Natural killer cell (primary cell): ENCODE measurements at places on chromosomes 5 and 9. TPM values are rescaled to one million over a fixed set of nuclear protein-coding genes. Genes with fewer than 3 reads are reported as not detected.

The SH3RF2 gene
- 0.28 TPM for total RNA-seq

GRCh38 chr5:170386743-170387395, 2.3 kb downstream of the KCNMB1 start:
- DNase-seq, result no peak

- no peak for DNase-seq
Measured at GRCh38 chr9:129075996-129076639, 4.8 kb upstream of the DOLPP1 start.

DNA sequence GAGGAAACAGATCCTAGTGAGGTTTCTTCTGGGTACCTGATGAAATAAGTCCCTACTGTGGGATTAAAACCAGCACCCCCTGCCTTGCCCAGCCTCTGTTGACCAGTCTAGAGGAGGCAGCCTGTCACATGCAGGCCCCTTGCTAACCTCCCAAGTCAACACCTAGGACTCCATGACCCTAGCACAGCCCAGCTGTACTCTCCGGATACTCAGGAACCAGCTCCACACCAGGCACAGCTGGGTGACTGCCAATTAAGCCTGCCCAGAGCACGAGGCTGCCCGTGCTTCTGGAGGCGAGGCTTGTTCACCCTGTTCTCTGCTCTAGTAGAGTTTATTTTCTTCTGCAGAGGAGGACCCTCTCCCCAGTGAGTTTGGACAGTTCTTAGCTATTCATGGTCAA, 92.5 kb downstream of the SNX24 start:
- DNase-seq, result no peak

The LSM11 gene
- 1.2 TPM for total RNA-seq

DNA sequence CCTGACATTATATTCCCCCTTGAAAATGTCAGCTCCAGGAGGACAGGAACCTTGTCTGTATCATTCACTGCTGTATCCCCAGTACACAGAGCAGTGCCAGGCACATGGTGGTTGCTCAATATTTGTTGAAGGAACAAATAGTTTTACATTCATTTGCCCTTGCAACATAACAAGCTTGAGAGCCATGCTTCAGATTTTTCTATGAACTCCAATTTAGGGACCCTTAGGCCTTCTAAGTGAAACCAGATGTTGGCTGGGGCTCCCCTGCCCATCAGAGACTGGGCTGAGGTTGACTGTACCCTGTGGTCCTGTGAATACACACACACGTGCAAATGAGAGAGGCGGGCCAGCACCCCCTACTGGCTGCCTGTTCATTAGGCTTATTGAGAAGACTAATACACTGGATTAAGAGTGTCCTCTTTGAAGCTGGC, 214.9 kb upstream of the WWC1 start:
- no peak for DNase-seq

DNA sequence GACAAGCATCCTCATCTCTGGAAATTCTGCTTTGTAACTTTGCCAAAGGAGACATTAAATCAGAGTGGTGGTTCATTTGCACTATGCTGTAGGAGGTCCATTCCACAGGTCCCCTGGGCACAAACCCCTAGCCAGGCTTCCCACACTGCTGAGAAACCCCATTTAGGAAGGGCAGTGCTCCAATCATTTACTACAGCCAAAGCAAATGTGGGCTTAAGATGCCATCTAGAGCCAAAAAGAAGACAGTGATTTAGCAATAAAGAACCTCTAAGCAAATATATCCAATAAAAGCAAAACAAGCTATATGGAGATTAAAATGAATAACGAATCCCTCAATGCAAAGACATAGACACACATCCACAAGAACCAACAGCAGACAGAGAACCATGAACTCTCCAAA, 129.0 kb upstream of the ALDH1B1 start:
- DNase-seq, result peak; percentile 45

DNA sequence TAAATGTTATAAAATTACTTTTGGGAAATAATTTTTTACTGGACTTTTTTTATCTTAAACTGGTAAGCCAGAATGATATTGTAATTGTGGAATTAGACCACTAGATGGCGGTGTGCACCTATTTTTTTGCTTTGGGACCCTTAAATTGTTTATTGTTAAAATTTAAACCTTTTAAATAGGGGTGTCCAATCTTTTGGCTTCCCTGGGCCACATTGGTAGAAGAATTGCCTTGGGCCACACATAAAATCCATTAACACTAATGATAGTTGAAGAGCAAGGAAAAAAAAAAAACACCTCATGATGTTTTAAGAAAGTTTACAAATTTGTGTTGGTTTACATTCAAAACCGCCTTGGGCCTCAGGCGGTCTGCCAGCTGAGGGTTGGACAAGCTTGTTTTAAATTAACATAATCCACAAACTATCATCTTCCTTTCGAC, 28.4 kb upstream of the GADD45G start:
- DNase-seq, result no peak

DNA sequence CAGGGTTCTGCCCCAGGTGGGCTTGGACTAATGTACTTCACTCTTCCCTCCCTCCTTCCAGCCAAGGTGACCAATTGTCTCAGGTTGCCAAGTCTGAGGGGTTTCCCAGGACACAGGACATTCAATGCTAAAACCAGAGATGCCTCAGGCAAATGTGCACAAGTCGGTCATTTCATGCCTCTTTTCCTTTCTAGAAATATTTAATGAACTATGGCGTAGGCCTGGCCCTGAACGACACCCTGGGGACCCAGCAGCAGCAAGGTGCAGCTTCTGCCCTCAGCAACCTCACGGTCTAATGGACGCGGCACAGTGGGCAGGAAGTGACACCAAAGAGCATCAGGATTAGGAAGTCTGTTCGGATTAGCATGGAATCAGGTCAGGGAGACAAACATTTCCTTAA, 148.1 kb downstream of the MTX3 start:
- DNase-seq, result no peak

- no peak for DNase-seq
Measured at GRCh38 chr9:98185611-98186171, 6.7 kb downstream of the CORO2A start.

The SLC6A3 gene
- not detected for total RNA-seq

The SURF2 gene
- 14.7 TPM for total RNA-seq

- no peak for DNase-seq
Measured at GRCh38 chr5:35172533-35172932, 57.8 kb downstream of the PRLR start.
